Activated CD8-positive, alpha-beta memory T cell treated with anti-CD3 and anti-CD28 coated beads for 48 hours (primary cell): ENCODE measurements at places on chromosomes 5 and 9.

GRCh38 chr5:40017135-40017534 is 592.4 kb upstream of the DAB2 start:
- no peak for DNase-seq

DNA sequence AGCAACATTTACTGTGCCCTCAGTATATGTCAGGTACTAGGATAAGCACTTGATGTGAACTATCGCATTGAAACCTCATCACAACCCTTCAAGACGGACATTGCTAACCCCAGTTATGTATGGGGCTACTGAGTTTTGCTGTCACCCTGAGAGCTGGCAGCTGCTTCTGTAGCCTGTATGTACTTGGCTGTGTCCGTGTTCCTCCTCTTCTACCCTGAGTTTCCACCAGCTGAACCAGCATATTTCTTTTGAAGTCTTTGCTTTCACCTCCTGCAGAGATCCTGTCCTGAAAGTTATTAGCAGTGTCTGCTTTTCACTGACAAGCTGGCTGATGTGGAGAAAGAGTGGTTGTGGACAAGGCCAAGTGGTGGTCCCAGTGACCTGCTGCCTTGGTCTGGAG is 63.3 kb downstream of the ADGRV1 start:
- no peak for DNase-seq

DNA sequence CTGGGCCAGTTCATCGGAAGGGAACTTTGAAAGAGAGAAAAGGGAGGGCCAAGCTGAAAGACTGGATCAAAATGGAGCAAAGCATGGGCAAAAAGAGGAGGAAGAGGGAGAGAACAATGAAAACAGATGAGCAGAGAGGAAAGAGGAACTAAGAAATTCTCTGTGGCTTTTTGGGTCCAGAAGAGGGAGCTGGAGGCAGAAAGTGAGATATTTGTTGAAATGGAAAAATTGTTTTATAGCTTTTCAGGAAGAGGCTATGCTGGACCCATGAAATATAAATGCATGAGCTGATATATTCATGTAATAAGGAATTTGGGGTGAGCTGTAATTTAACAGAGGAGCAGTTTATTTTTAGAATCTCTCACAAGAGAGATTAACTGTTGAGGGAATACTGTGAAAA is 457.3 kb downstream of the DMAC1 start:
- no peak for DNase-seq

- no peak for DNase-seq
These were observed 11.8 kb downstream of the NR2F1 start for GRCh38 chr5:93594591-93595419.

DNA sequence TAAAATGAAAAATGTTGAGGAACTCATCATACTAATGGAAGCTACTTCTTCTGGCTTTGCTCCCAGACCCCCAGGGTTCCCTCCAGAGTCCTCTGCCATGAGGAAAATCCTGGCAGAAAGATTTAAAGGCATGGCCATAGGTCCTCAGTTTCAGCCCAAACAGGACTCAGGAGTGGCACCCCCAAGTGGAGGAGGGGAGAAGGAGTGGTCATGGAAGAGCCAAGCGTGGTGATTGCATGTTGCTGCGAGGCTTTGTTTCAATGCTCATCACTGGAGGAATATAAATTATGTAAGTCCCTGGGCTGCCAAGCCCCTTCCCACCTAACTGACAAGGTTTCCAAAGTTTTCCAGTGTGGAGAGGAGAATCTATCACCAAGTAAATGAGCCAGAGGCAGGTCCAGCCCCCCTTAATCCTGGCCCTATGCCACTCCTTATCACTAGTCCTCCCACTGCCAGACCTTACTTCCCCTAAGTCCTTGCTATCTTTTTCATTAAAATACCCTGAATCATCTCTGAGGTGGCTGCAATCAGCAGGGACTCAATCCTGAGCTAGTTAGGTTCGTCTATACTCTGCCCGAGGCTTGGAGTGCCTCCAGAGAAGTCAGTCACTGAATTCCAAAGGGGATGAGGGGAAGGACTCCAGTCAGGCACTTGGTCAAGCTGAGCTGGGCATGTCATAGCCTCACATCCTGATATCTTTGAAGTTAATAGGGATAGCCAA is 70.7 kb upstream of the TAF1L start:
- DNase-seq = no peak

DNA sequence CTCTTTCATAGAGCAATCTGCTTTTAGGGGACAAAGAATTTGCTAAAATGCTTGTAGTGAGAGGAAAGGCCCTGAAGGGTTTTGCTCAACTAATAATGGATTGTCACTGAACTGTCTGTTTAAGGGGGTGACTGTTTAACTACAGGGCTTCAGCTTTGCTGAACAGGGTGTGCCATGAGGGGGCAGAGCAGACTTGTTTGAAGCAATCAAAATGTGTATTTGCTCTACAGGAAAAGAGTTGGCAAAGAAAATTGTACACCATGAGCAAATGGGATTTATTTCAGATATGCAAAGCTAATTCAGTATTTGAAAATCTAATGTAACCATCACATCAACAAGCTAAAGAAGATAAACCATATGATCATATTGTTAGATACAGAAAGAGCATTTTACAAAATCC is 154.3 kb downstream of the GABRG2 start:
- DNase-seq = no peak

- no peak for DNase-seq
These were observed 119.2 kb downstream of the DAB2IP start for GRCh38 chr9:121770415-121771273.

GRCh38 chr5:24773261-24773660 is 128.5 kb upstream of the CDH10 start:
- no peak for DNase-seq

DNA sequence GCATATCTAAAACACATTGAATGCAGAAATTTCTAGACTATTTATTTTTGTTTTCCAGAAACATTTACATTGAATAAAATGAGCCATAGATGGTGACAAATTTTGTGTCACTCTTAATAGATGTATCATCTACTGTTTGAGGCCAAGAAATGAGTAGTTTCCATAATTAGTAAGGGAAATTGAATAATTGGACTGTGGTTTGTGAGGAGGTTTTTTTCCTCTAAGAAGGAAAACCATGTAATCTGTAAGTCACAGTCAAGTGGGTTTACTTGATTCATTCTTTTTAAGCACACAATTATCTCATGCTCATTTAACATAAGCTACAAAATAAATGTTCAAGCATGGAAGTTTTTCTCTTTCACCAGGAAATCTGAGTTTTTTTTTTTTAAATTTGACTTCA is 876.4 kb downstream of the NR2F1-AS1 start:
- DNase-seq = no peak

DNA sequence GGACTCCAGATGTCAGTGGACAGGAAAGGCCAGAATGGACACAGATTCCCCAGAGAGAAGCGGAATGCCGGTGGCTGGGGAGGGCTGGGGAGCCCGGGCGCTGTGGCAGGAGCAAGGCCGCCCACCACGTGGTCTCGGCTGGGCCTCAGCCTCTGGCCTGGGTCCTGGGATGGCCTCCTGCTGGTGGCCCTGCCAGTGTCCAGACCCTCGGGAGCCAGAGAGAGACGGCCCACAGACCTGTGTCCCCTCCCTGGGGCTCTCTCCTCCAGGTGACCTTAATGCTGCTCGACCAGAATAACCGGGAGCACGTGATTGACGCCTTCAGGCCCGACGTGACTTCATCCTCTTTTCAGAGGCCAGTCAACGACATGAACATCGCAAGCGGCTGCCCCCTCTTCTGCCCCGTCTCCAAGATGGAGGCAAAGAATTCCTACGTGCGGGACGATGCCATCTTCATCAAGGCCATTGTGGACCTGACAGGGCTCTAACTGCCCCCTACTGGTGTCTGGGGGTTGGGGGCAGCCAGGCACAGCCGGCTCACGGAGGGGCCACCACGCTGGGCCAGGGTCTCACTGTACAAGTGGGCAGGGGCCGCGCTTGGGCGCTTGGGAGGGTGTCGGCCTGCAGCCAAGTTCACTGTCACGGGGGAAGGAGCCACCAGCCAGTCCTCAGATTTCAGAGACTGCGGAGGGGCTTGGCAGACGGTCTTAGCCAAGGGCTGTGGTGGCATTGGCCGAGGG is 19.0 kb downstream of the FBXW5 start:
- no peak for DNase-seq
